ENCODE measurements at places on chromosomes 7 and 10.

DNA sequence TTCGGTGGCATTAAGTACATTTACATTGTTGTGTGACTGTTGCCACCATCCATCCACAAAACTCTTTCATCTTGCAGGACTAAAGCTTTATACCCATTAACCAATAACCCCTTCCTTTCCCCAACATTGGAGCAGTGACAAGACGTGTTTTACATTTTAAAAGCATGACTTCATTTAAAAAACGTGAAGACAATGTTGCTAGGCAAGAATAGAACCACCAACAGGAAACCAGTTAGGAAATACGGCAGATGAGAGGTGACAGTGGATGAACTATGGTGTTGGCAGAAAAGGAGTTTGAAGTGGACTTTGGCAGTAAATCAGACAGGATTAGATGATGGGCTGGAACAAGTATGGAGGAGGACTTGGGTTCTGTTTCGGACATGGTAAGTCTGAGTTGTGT, 17.0 kb downstream of the TMEM236 start:
- no peak for DNase-seq

- DNase-seq, result no peak
Measured at GRCh38 chr10:88946965-88947590, 5.5 kb downstream of the ACTA2 start.

- DNase-seq, result no peak
Measured at GRCh38 chr7:30278376-30278775, 6.0 kb upstream of the ZNRF2 start.

GRCh38 chr7:28666154-28666553, 253.8 kb downstream of the CREB5 start:
- DNase-seq, result no peak

- no peak for DNase-seq
Measured at GRCh38 chr10:58177362-58177947, 90.2 kb downstream of the IPMK start.

- DNase-seq, result no peak
Measured at GRCh38 chr10:43126759-43127424, 11.4 kb upstream of the CSGALNACT2 start.

DNA sequence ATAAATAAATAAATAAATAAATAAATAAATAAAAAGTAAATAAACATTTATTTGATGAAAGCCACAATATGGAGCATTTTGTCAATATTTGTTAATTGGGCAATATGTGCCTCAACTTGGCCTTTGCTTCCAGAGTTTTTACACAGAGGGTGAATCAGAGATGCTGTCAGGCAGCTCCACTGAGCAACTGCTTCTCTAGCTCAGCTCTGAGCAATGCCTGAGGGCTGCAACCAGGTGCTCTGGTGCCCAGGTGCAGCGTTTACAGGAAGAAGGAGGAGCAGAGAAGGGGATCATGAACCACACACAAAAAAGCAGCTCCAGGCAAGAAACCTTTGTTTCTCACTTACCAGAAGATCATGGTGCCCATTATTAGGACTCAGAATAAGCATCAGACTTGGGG, 876.2 kb upstream of the AUTS2 start:
- no peak for DNase-seq

DNA sequence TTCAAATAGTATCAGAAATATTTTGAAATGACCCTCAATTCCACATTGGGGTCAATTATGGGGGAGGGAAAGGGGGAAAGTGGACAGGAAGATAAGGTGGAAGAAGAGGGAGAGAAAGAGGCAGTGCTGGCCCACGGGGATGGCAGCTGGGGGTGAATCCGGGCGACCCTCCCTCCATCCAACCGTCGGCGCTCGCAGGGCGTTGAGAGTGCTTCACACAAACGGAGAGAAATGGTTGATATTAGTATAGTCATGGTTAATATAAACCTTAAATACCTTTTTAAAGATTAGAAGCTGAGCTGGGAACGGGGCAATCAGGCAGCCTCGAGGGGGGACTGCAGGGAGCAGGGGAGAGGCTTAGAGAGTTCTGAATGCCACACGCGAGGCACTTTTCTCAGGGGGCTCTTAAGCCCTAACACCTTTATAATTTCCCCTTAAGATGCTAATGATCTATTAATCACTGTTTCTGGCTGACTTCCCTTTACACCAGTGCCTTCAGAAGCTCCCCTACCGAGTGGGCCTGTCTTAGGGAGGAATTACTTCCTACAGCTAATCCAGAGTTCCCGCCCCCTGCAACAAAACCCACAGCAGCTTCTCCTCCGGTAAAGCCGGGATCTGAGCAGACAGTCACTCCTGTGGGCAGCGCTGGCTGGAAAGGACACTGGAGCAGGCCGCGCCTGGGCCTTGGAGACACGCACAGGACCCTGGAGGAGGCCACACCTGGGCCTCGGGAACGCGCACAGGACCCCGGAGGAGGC, 39.5 kb downstream of the PRKAG2 start:
- no peak for DNase-seq

DNA sequence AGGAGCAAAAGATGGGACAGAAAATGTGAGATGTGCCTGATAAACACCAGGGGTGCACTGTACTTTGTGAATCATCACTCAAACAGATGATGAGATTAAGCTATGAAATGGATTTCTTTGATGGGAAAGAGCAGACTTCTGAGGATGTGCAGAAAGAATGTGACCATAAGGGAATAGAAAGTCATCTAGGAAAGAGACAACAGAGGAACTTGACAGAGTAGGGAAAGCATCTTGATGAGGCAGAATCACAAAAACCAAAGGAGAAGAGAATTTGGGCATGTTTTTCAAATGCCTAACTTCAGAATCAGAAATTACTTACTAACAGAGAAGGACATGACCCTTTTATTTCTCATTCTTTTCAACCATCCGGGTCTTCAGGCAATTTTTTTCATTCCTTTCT, 82.4 kb upstream of the LRRTM3 start:
- no peak for DNase-seq

All from stimulated activated CD8-positive, alpha-beta memory T cell treated with anti-CD3 and anti-CD28 coated beads, Interleukin-15, amount 100 ng/mL, for 1 hour (primary cell).